ENCODE measurements at places on chromosomes 5 and 9.
A peak's percentile ranks its signal among the peaks of the same experiment; 100 is the strongest.

DNA sequence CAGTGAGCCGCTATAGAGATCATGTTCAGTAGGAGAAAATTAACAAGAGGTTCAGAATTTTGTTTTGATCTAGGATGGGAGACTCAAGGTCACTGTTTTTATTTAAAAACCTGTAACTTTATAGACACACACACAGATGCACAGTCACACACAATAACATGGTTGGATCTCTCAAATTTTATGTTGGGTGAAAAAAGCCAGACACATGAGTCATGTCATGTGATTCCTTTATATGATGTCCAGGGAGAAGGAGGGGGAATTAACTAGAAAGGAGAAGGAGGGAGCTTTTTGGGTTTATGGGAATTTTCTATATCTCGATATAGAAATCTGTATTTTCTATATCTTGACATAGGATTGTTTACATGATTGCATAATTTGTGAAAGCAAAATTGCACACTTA is 17.1 kb downstream of the C6 start:
- DNase-seq: no peak

DNA sequence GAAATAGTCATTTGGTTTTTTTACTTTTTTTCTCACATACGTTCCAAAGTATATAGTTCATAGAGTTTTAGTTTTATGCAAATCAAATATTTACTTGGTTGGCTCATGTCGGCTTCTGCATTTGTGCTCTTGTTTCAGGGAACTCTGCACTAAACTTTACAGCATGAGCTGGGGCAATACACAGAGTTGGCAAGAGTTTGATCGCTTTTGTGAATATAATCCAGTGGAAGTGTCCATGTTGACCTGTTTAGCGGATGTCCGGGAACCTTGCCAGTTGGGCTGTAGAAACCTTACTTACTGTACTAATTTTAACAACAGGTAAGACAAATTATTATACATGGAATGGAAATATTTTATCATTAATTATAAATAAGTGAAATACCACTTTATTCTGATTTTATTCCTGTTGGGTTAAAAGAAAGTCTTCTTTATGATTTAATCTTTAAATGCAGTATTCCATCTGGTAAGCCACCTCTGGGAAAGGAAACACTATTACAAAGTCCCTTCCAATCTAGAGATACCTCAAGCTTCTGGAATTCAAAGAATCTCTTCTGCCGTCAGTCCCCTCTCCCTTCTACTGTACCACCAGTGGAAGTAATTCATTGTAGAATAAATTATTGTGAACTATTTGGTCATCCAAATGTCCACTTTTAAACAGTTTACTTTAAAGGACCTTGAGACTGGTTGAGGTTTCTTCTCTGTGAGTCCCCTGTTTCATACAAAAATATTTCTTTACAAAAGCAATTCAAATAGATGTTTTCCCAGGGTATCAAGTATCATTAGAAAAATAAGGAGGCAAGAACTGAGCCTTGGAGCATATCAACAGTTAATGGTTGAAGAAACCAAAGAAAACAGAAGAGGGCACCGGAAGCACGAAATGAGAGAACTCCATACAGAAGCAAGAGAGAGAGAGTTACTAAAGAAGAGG is 45.2 kb upstream of the GLIPR2 start:
- no peak for DNase-seq

GRCh38 chr5:134590992-134591659 is 41.5 kb downstream of the SAR1B start:
- DNase-seq: peak; percentile 77

DNA sequence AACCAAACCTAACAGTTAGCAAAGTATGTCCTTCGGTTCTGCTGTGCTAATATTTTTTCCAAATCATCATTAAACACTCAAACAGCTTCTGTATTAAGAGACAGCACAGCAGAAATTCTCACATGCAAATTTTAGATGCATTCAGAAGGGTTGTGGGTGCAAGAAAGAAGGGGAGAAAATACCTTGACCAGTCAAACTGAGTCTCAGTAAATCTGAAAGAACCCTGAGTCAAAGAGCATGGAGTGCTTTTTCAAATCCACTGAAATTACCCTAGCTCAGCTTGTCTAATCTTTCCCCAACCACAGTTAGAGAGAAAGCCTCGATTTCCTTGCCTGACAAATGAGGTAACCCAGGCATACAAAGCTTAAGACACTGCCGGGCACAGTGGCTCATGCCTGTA is 55.1 kb downstream of the RETREG1 start:
- DNase-seq: no peak

- no peak for DNase-seq
Observed at GRCh38 chr9:93822229-93822628, 132.9 kb downstream of the BARX1 start.

- DNase-seq: no peak
Observed at GRCh38 chr5:16486711-16487111, 21.1 kb upstream of the ZNF622 start.

GRCh38 chr5:177594071-177594470 is 2.1 kb downstream of the TMED9 start:
- no peak for DNase-seq

- DNase-seq: peak; percentile 59
Observed at GRCh38 chr9:129609486-129610212, 11.3 kb downstream of the C9orf50 start.

DNA sequence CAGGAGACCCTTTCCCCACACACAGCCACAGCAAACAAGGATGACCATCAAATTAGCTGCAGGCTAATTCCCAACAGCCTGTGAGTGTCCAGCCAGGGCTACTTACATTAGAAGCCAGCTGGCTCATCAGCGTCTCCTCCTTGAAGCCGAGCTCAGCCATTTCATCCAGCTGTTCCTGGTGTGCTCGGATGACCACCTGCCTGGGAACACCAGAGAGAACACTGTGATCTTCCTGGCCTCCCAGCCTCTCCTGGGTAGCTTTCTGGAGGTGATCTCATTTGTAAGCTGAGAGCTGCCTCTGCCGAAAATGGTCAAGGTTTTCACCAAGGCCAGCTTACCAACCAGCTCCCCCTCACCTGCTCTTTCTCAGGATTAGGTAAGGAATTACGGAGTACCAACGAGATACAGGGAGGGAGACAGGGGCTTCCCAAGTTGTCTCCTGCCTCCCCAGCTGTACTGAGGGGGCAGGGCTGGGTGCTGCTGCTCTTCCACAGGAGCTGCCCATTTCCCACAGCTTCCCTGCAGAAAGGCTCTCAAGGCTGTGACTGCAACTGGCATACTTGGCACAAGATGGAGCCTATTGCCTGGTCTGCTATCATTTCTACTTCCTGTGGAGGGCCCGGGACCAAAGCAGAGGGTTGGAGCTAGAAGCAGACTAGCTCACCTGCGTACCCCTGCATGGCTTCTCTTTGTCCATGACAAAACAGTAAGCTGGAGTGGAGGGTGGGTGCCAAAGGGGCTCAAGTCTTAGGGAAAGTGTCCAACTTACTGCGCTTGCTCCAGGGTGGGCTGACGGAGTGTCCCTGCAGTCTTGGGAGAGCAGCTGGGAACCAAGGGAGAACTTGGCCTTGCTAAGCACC is 73.9 kb downstream of the KIF24 start:
- DNase-seq: no peak

DNA sequence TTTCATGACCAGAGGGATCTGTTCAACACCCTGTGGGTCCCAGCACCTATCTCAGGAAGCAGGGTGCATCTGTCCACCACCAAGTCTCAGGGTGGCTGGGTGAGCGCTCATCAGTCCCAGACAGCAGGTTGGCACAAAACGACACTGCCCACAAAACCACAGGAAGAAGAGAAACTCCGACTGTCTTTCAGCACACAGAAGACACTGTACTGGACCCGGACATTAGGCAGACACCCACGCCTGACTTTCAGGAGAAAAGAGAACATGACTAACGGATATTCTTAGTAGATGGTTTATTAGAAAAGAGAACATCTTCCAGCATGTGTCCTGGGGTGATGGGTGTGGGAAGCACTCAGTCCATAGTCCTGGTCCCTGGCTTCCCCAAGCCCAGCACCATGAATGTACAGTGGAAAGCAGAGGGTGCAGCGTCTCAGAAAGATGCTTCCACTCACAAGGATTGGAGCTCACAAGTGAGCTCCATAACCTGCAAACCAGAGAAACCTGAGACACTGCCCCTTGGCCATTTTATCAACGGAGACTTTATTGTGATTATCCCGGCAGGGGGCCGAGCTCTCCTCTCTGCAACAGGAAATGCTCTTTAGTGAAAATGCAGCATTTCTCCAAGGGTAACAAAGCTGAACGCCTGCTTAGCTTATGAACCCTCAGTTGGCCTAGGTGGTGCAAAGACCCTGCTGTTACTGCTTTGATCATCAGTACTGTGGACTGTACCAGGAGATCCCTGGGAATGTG is 35.8 kb upstream of the LCP2 start:
- peak; percentile 79 for DNase-seq

DNA sequence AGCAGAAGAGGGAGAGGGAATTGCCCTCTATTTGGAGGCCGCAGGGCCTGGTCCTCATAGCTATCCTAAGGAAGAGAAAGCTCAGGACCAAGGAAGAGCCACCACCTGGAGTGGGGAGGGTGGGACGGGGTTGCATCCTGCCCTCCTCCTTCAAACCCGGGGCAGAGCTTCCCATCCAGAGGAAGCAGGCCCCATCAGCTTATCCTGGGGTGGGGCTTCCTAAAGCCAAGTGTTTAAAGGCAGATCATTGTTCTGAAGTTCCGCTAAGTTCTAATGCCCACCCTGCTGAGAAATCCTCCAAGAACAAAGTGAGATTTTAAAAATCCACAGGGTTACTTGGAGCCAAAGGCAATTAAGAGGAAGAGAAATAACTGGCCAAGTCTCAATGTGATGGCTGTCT is 210.3 kb downstream of the C9orf152 start:
- no peak for DNase-seq

DNA sequence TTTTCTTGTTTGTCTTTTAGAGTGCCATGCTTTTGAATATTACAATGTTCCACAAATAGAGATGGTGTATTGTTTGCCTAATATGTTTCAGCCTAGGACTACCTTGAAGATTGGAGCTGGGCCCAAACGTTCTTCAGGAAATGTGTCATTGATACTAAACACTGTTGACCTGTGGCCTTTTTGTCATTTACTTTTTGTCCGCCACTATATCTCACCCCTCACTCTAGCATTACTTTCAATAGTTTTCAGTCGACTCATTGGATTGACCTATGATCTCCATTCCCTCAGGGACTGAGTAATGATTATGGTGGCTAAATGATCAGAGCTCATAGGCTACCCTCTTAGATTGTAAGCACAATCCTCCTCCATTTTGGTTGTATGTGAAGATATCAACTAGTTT is 115.8 kb downstream of the NUDT12 start:
- DNase-seq: no peak

- no peak for DNase-seq
Observed at GRCh38 chr5:22985446-22985845, 132.3 kb upstream of the CDH12 start.
